ENCODE measurements at places on chromosomes 5 and 9.

DNA sequence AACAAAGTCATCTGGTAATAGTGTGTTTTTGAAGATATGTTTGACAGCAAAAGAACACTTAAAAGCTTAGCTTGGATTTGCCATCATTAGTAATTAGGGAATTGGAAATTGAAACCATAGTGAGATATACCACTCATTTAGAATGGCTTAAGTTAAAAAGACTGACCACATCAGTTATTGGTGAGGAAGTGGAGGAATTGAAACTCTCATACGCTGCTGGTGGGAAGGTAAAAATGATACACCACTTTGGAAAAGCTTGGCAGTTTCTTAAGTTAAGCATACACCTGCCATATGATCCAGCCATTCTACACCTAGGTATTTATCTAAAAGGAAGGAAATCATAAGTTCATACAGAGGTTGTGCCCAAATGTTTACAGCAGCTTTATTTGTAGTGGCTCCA lies 213.2 kb downstream of the TRIO start:
- no peak for DNase-seq

- DNase-seq = no peak
Measured at GRCh38 chr5:92504346-92504745, 1076.7 kb downstream of the NR2F1-AS1 start.

GRCh38 chr9:87494970-87495471 lies 2.6 kb upstream of the DAPK1 start:
- DNase-seq = no peak

DNA sequence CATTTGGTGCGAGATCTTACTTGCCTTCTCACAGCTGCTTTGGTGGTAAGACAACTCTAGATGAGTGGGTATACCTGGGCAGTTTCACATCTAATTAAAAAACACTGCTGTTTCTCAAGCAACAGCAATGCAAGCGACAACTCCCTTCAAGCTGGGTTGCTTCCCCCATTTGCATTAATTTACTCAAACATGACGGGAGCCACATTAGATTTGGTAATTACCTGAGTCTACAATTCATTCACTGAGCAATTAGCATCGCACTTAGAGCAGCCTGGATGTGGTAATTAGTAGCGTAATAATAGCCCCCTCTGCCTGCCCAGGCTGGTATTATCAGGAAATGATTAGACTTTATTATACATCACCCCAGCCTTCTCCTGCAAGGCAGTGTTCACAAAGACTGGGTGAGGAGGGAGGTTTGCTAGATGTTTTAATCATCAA lies 73.4 kb downstream of the FBXO38 start:
- no peak for DNase-seq

DNA sequence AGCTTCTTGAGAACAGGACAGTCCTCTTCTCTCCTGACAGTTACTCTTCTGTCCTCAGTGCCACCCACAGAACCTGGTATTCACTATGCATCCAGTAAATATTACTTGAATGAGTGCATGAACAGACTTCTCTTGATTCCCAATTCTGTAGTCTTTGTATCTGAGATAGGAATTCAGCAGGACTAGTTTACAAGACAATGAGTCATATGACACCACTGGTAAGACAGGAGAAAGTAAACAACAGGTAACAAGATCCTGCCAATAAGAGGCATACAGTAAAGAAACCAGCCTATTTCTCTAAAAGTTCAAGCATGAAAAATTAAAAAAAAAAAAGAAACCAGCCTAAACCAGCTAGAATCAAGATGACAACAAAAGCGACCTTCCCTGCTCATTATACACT lies 6.2 kb downstream of the ZNF883 start:
- DNase-seq = no peak

DNA sequence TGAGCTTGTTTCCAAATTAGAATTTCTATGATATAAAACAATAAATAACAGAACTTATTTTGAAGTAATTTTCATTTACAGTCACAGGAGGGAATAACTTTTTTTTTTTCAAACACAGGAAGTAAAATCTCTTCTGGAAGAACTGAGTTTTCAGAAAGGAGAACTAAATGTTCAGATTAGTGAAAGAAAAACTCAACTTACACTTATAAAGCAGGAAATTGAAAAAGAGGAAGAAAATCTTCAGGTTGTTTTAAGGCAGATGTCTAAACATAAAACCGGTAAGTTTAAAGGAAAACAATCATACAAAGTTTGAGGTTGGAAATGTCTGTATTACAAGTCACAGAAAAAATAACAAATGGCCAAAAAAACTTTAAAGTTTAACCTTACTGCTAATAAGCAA lies 41.6 kb downstream of the RAB14 start:
- DNase-seq = no peak

GRCh38 chr5:16152601-16153568 lies 26.7 kb downstream of the MARCHF11 start:
- DNase-seq = no peak

GRCh38 chr5:42745856-42746255 lies 10.8 kb upstream of the CCDC152 start:
- DNase-seq = no peak

DNA sequence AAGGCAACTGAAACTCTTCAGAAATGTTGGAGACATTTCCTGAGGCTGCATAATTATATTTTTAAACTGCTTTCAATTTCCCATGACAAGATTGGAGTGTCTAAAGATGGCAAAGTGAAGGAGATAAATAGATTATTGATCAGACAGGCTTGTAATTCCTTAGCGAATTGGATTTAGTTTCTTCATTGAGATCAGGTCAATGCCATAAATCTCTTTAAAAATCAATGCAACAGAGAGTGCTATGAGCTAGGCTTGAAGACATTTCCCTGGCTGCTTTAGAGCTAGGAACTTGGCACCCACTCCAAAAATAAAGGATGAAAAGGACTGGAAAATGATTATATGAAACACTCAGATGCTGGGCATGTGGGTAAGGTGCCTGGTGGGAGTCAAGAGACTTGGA lies 828.4 kb downstream of the TLR4 start:
- DNase-seq = no peak

- DNase-seq = no peak
Measured at GRCh38 chr5:128528637-128529255, 9.3 kb downstream of the FBN2 start.

DNA sequence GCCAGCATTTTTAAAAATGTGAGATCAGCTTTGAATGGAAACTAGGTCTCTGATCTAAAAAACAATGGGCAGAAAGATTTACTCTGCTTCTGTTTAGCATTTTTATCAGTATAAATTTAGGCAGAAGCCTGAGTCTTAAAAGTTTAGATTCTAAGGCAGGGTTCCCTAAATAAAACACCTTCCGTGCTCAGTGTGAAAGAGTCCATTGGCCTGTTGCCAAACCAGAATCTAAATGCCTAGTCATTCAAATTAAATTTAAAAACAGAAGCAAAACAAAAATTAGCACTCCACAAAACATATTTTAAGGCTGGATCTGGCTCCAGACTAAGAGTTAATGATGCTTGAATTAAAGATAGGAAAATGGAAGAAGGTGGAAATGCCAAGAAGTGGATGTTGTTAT lies 4.5 kb downstream of the TYRP1 start:
- DNase-seq = no peak

DNA sequence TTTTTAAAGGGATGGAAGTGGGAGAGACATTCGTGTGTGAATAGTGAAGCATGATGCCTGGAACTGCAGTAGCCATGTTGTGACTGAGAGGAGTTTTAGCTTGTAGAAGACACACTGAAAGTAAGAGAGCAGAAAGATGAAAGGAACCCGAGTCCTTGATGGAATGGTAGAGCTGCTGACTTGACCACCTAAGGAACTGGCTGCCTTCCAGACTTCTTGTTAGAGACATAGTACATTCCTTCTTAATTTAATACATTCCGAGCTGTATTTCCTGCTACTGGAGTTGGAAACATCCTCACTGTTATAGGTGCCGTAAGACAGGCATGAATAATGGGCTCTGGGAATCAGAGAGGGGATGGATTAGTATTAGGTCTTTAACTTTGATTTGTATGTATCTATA lies 7.4 kb downstream of the CER1 start:
- DNase-seq = no peak

GRCh38 chr5:67334373-67334772 lies 137.8 kb upstream of the CD180 start:
- no peak for DNase-seq

GRCh38 chr9:112334432-112334841 lies 1.0 kb upstream of the PTBP3 start:
- DNase-seq = no peak

GRCh38 chr5:142611154-142611553 lies 74.7 kb downstream of the FGF1 start:
- no peak for DNase-seq

Measured in forelimb muscle (tissue), 1 donor.